ENCODE measurements at places on chromosomes 7 and 10.
A peak's percentile ranks its signal among the peaks of the same experiment; 100 is the strongest.

DNA sequence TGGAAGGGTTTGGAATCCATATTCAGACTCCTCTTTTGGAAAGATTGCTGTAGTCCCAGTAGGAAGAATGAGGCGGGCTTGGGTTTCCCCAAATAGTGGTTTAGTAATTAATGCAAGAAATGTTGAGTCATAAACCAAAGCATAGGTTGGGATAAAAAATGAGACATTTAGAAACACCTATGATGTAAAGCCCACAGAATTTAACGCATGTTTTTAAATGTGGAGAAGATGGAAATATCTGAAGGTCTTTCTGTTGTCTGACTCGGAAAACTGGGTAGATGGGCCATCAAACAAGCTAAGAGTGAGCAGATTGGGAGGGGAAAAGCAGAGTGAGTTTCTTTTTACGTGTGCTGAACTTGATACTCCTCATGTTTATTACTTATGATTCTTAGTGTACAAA is 62.2 kb downstream of the LANCL2 start:
- DNase-seq: no peak

GRCh38 chr10:128952856-128953255 is 514.2 kb upstream of the MGMT start:
- DNase-seq: no peak

DNA sequence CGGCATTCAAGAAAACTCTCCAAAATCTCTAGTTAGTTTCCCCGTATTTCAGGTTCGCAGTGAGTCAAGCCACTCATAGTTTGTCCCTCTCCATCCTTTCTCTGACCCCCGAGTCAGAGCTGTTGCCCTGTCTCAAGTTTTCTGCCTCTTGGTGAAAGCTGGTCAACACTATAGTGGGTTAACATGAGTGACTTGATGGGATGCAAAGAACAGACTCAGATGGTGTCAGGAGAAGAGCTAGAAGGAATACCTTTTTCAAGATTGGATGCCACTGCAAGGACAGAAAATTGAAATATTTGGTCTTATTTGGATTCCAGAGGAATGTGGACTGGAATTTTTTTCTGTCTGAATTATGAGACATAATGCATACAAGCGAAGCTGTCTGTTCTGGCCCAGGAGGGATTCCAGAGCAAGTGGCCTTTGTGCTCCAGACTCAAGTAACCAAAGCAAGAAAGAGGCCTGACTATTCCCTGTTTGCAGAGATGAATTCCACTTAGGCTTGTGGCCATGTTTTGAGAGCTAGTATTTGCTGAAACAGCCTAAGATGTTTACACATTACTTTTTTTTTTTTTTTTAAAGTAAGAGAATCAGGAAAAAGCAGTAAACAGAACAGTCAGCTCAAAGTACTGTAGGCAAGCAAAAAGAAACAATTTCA is 67.4 kb downstream of the VWC2 start:
- DNase-seq: no peak

GRCh38 chr10:14137391-14137790 is 193.3 kb downstream of the FRMD4A start:
- DNase-seq: no peak

GRCh38 chr10:12643279-12643678 is 293.9 kb downstream of the CAMK1D start:
- DNase-seq: no peak

GRCh38 chr10:11331046-11331577 is 280.3 kb downstream of the USP6NL start:
- no peak for DNase-seq

GRCh38 chr7:34739651-34740300 is 81.8 kb downstream of the NPSR1 start:
- no peak for DNase-seq

GRCh38 chr10:96646301-96646700 is 59.5 kb upstream of the TM9SF3 start:
- DNase-seq: no peak

GRCh38 chr7:28002638-28003037 is 178.0 kb downstream of the JAZF1 start:
- DNase-seq: peak; percentile 4

GRCh38 chr10:86815035-86815617 is 58.7 kb downstream of the BMPR1A start:
- DNase-seq: no peak

GRCh38 chr7:91263384-91264045 is 718 bp upstream of the FZD1 start:
- DNase-seq: peak; percentile 27

GRCh38 chr7:95537468-95537867 is 51.7 kb downstream of the ASB4 start:
- DNase-seq: no peak

DNA sequence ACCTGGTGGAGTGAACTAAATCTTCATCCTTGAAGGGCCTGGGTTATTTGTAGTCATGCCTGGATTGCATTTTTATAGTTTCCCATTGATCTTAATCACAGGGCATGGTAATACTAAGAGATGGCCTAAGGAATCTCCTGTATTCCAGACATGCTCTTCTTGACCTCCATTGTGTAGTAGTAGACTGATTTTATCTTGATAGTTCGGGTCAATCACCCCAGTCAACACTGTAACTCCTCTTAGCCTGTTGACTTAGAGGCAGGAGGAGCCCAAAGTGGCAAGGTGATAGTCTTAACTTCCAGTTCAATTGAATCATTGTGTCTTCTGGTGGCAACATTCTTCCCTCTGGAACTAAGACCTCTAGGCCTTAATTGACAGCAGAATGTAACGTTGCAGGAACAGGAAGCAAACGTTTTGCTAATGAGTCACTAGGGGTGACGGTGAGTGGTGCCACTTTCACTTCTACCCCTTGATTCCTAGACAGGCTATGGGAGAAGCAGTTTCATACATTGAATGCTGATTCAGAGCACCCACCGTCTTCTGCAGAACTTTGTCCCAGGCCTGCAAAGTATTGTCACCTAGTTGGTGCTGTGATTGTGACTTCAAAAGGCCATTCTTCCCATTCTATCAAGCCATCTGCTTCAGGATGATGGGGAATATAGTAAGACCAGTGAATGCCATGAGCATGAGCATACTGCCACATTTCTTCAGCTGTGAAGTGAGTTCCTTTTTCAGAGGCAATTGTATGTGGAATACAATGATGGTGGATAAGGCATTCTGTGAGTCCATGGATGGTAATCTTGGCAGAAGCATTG is 24.0 kb upstream of the PAPSS2 start:
- peak; percentile 77 for DNase-seq

DNA sequence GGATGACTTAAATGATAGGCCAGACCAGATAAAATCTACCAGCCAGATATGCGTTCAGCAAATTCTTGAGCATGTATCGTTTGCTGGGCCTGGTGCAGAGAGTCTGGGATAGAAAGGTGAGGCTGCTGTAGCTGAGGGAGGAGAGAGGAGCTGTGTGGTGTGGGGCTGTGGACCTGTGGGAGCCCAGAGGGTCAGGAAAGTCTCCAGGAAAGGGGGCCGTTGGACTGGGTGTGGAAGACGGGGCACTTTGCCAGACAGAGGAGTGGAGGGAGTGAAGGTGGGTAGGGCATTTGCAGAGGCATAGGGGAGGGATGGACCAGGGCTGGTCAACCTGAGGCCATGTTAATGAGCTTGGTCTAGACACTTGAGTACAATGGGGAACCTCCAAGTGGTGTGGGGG is 124.7 kb upstream of the UNC5B start:
- DNase-seq: no peak

DNA sequence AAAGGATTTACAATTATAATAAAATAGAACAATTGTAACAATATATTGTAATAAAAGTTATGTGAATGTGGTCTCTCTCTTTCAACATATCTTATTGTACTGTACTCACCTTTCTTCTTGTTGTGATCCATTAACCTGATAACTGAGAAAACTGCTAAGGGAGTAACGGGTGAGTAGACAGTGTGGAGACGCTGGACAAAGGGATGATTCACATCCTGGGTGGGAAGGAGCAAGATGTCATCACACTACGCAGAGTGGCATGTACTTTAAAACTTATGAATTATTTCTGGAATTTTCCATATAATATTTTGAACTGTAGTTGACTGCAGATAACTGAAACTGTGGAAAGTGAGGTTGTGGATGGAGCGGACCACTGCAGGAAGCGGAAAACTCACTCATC is 91.2 kb upstream of the PLPP4 start:
- DNase-seq: peak; percentile 61

DNA sequence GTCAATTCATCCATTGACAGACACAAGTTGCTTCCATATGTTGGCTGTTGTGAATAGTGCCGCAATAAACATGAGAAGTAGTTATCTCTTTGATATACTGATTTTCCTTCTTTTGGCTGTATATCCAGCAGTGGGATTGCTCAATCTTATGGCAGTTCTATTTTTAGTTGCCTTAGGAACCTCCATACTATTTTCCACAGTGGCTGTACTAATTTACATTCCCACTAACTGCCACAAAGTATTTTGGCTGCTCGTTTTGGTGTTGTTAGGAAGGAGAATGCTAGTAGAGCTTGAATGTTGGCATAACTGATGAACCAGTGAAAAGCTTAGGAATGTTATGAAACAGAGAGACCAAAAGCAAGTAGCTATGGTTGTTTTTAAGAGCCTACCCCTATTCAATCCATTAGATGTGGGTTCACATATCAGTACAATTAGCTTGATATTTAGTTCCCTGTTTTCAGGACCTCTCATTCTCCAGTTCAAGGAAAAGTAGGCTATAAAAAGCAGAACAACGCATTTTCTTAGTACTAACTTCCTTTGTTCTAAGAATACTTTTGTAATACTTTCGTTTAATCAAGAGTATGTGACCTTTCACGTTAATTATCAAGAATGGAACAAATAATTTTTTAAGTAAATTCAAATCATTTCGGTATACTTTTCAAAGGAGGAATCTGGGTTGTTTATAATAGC is 100.3 kb downstream of the FAS start:
- DNase-seq: no peak

GRCh38 chr7:16571941-16572340 is 45.3 kb downstream of the LRRC72 start:
- DNase-seq: no peak

DNA sequence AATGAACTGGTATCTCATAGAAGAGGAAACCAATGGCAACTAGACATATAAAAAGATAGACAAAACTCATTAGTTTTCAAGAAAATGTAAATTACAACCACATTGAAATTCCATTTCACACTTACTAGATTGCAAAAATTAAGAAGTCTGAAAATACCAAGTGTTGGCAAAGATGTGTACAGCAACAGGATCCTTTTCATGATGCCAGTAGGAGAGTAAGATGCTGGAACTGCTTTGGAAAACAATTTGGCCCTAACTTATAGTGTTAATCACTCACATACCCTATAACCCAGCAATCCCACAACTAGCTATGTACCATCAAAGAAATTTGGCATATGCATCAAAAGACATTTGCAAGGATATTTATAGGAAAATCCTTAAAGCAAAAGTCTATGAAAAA is 15.5 kb downstream of the REEP3 start:
- DNase-seq: no peak

DNA sequence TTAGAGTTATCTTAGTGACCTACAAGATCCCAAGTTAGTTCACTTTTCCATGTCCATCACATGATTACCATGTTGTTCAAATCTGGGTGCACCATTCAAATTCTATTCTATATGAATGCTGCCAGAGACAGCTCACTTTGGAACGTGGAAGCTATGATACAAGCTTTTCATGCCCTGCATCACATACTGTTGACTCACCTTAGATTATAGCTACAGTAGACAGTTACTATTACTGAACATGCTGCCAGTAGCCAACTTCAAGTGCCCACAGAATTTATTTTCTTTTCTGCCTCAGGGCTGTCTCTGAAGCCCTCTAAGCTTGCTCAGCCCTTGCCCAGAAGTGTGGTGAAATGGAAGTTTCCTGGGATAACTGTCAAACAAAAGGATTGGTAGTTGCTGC is 231.1 kb downstream of the GPR158 start:
- no peak for DNase-seq

DNA sequence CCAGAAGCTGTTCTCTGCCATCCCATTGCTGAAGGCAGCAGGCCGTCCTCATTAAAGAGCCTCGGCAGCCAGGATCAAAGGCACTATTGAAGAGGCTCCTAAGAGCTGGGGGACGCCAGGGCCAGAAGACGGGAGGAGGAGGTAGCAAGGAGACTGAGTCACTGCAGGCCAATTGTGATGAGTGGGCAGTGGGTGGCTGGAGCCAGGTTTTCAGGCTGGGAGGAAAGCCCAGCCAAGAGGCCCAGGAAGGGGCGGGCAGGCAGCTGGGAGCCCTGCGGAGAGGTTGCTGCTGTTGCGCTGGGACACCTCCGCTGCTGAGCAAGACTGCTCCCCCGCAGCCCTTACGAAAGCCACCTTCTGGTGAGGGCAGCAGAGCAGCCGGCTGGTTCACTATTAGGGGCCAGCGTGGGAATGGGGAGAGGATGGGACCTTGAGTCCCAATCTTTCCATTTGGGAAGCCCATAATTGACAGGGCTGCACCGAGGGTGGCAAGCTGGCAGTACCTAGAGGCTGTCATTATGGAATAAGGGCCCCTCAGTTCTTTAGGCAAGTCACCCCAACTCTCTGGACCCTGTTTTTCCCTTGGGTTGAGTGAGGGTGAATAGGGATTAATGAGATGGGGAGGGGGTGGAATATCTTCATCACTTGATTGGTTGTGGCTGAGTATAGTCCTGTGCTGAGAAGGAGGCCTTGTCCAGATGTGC is 48.4 kb downstream of the UNC5B start:
- no peak for DNase-seq

- peak; percentile 49 for DNase-seq
Observed at GRCh38 chr10:73959484-73960243, 38.3 kb upstream of the VCL start.

DNA sequence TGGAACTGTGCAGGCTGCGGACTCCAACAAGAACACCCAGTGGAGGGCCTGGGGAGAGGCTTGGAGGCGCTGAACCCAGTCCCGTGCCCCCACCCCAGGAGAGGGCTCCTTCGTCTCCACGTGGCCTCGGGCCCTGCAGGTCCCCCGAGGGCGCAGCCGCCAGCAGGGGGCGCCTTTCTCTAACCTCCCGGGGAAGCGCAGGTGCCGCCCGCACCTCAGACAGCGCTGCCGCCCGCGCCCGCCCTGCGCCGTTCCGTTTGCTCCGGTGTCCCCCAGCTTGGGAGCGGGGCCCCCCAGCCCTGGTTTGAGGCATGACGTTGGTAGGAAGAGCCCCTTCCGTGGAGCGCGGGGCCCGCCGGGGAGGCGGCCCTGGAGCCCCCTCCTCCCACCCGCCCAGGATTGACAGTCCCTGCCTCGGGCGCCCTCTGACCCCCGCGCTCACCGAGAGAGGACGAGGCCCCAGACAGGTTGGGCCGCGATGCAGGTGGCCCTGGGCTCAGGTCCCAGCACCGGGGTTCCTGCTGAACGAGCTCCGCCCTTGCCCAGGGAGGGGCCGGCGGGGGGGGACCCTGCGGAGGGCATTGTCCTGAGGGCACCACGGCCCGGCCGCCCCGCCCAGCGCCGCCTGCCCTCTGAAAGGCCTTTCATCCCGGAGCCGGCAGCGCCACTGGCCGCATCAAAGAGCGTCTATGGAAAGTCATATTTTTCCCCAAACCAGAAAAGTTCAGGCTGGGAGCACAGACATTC is 42.8 kb downstream of the FOXL3 start:
- DNase-seq: peak; percentile 80
